CD4-positive, alpha-beta T cell treated with Interleukin-2 at 100 ng/mL for 4 hours (primary cell): ENCODE measurements at places on chromosomes 5 and 9.

DNA sequence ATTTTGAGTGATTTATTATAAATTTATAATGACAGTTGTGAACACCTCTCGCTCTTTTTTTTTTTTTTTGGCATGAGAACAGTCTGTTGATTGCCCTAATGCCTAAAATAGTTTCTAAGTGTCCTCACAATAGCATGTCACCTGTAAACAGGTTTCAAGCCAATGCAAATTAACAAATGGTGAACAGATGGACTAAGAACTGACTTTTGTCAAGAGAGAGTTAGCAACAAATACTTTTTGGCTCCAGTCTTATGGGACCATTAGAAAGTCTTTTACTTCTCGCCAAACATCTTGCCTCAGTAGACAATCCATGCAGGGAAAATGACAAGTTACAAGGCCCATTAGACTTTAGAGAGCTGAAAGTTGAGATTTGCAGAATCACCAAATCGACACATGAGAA lies 67.8 kb downstream of the MED27 start:
- no peak for DNase-seq

DNA sequence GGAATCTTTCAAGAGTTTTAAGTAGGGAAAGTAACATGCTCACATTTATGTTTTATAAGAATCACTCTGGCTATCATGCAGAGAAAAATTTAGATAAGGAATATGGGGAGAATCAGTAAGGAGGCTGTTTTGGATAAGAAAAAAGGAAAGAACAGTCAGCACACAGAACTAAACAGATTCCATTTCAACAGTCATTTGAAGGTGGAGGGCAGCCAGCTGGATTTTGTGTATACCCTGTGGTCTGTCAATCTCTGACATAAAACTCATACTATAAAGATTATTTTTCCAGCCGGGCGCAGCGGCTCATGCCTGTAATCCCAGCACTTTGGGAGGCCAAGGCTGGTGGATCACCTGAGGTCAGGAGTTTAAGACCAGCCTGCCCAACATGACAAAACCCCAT lies 64.2 kb downstream of the PCA3 start:
- DNase-seq = no peak

- no peak for DNase-seq
Measured at GRCh38 chr9:100160021-100160420, 61.0 kb downstream of the INVS start.

- DNase-seq = no peak
Measured at GRCh38 chr9:97445119-97445701, 33.3 kb downstream of the TDRD7 start.

DNA sequence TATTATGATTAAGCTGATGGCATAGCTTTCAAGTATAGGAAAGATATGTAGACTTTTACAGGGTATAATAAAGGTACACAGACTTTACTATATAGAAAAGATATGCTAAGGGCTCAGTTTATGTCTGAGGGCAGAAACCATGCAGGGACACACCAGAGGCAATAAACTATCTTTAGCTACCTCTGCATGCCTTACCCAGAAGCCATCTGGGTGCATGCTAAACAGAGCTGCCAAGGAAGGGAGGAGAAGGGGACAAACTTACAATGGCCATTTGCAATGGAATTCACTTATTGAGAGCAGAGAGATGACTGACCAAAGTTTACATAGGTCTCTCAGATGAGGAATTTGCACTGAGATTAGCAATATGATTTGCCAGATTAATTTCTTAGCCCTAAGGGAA lies 143.1 kb upstream of the NR4A3 start:
- no peak for DNase-seq

- DNase-seq = no peak
Measured at GRCh38 chr9:11973011-11973410, 720.2 kb upstream of the TYRP1 start.

- DNase-seq = no peak
Measured at GRCh38 chr5:133902511-133903118, 65.8 kb downstream of the C5orf15 start.

- DNase-seq = no peak
Measured at GRCh38 chr5:112532654-112533360, 113.7 kb upstream of the EPB41L4A start.

DNA sequence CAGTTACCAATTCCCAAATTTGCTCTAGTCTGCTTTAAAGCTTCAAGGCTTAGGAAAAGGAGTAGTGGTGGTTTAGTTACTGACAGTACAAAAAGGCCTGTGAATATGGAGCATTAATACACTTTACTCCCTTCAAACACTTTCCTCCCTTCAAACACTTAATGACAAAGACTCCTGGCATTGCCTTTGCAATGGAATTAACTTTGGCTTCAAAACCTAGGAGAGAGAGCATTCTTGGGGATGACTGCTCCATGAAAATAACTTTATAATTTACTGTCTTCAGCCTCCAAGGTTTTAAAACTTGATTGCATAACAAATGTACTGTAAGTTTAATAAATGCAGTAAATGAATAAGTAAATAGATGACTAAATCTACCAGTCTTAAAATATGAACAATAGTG lies 185.6 kb downstream of the TRPM3 start:
- DNase-seq = no peak

- no peak for DNase-seq
Measured at GRCh38 chr5:78514427-78515330, 133.9 kb downstream of the LHFPL2 start.

GRCh38 chr5:23089286-23089685 lies 236.1 kb upstream of the CDH12 start:
- no peak for DNase-seq

DNA sequence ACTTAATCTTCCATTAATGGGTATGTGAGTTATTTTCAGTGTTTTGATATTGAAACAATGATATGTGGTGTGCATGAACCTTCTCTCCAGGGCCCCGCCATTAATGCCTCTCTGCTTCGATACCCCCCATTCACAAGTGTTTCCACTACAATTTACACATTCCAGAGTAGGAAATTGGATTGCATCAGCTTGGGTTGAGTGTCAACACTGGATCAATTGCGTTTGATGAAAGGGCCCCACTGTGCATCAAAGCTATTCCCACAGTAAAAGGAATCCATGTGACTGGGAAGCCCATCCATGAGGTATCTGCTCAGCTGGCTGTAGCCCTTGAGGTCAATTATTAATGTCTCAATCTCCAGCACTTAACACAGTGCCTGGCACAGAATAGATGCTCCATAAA lies 17.8 kb upstream of the LVRN start:
- no peak for DNase-seq

DNA sequence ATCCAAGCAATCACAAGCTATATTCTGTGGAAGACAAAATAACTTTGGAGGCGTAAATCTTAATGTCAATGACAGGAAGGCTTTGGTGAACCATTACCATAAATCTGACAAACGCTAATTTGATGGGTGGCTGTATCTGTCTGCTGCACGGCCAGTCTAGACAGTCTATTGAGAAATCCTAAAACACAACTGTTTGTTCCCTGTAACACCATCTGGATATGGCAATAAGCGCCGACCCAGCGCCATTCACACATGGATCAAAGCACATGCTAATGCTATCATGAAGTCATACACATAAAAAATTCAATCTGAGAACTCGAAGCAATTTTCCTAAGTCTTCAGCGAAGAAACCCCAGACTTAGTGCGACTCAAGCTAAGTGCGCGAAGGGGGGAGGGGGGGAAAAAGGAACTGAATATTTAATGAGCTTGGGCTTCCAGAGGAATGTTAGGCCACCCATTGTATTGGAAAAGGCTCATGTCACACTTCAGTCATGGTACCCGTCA lies 95.1 kb downstream of the ARL15 start:
- DNase-seq = no peak

DNA sequence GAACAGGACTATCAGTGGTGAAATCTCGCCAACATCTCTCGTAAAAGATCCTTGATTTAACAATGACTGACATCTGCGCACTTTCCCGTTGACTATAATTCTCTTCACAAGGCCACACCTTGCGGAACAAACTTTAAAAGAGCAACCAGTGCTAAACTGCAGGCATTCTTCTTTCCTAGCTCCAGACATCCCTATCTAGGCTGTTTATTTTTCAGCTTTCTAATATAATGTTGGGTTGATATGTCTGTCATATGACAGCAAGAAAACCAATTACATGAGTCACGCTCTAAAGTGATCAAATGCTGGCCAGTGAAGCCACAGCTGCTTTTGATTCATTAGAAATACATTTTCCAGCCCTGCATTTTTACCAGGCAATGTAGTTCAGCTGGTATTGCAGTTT lies 162.5 kb downstream of the ELAVL2 start:
- no peak for DNase-seq

GRCh38 chr5:3384531-3384930 lies 211.1 kb upstream of the IRX1 start:
- no peak for DNase-seq

DNA sequence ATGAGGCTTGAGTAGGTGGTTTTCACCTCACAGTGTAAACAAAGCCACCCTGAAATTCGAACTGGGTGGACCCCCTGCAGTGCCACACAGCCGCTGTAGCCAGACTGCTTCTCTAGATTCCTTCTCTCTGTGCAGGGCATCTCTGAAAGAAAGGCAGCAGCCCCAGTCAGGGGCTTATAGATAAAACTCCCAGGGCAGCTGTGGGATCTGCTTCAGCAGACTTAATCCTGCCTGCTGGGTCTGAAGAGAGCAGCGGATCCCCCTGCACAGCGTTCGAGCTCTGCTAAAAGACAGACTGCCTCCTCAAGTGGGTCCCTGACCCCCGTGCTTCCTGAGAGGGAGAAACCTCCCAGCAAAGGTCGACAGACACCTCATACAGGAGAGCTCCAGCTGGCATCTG lies 71.4 kb downstream of the CARTPT start:
- DNase-seq = no peak

DNA sequence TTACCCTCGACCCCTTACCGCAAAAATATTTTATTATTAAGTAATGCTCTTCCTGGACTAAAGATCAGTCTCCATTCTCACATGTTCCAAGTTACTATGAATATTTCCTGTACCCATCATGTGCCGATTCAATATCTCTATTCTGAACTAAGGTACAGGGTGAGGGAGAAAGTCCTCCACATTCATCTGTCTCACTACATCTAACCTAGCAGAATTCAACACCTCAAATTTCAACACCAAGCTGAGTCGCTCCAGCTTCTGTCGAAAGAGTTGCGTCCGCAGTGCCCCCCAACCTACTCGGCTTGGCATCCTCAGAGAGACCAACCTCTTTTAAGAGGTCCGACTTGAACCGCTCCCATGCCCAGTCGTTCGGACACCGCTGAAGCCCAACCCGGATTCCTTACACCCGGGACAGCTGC lies 1.0 kb downstream of the CERT1 start:
- DNase-seq = peak; percentile 2

DNA sequence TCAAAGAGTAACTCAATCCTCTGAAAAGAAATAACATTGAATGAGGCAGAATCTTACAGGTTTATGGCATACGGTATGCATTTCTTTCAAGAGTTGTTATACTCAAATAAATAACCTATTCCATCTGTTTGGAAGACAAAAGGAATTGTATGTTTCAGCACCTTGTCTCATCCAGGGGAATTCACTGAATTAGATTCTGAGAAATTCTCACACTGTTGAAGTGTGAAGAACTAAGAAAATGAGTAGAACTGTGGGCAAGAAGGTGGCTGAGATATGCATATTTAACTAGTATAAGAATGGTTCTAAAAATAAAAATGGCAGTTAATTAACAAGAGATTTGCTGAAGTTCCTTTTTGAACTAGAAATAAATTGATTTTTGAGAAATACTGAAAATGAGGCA lies 279.3 kb upstream of the DAP start:
- DNase-seq = no peak

DNA sequence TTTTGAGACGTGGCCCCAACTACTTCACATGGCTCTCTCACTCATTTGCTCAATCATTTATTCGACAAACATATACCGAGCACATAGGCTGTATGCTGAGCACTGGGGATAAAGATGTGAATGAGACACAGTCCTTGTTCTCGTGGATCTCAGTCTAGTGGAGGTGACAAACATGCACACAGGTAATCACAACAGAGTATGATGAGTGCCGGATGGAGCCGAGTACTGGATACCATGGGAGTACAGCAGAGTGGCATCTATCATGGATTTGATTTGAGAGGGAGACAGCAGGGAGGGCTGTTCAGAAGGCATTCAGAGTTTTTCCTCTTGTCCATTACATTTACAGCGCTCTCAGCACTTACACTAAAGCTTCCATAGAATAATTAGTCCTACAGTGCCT lies 259.8 kb downstream of the SLIT3 start:
- DNase-seq = no peak

GRCh38 chr5:133612249-133612860 lies at the start of gene FSTL4:
Gene FSTL4, minus strand, starts transcription at chr5:133612541.
- peak; percentile 4 for DNase-seq

GRCh38 chr5:24161559-24161958 lies 483.2 kb downstream of the CDH10 start:
- no peak for DNase-seq

DNA sequence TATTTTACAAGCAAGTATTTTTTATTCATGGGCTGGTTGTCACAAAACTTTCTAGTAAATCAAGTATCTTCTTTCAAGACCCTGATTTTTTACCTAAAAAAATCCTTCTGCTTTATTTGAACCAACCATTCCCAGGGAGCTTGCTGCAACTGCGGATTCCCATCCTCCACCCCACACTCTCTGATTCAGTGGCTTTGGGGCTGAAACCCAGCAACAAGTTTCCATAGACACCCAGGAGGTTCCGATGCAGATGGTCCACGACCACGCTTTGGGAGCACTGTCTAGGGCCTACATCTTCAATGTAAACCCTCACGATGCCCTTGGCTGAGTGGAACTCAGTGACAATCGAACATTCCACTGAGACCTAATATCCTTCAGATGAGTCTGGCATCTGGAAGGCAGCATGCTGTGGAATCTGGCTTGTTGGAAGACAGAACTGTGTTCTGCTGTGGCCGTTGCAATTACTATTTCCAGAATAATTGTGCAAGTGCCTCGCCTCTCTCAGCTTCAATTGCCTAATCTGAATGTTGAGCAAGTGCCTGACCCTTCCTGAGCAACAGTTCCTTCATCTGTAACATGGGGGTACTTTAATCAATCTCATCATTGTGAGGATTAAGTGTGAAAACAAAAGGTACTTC lies 105.1 kb downstream of the INSYN2B start:
- no peak for DNase-seq

GRCh38 chr5:126358525-126358924 lies 64.7 kb upstream of the GRAMD2B start:
- no peak for DNase-seq

GRCh38 chr5:77844373-77844622 lies 68.2 kb upstream of the TBCA start:
- no peak for DNase-seq

- DNase-seq = no peak
Measured at GRCh38 chr5:125011014-125011413, 264.6 kb upstream of the ZNF608 start.
